ENCODE measurements at places on chromosomes 16 and 17.

DNA sequence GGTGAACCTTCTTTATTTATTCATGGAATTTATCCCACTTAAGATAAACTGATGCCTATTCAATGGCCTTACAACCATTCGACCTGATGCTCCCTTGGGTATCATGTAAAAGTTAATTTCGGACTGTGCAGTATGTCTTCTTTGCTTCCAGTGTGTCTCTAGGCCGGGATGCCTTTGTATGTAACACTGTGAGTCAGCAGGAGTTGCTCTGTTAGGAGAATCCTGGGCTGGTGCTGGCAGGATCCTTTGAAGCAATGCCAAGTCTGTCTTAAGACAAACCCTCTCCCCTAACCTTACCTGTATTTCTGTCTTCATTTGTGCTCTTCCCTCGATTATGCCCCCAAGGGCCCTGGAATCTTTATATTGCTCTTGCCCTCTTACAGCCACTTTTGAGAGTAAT, 37.9 kb upstream of the ABCA8 start:
- no peak for DNase-seq

DNA sequence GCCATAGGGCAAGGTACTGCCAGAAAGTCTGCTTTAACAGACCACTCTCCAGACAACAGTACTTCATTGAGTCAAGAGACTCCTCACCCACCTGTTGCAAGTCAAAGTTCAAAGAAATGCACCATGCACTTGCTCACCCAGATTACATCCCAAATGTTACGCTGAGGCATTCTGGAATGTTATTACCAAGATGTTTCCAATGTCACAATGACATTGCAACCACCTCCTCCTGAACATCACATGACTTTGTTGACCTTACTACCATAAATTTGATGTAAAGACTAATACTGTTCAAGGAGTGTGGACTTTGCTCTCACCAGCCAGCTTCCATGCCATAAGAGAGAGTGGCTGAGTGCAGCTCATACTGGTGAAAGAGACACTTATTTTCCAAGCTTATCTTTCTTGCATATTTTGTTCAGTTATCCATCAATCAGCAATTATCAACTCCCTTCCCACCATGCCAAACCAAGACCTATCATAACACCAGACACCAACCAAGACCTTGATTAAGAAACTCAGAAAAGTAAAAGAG, 58.5 kb upstream of the BCAR1 start:
- peak; percentile 99 for DNase-seq

DNA sequence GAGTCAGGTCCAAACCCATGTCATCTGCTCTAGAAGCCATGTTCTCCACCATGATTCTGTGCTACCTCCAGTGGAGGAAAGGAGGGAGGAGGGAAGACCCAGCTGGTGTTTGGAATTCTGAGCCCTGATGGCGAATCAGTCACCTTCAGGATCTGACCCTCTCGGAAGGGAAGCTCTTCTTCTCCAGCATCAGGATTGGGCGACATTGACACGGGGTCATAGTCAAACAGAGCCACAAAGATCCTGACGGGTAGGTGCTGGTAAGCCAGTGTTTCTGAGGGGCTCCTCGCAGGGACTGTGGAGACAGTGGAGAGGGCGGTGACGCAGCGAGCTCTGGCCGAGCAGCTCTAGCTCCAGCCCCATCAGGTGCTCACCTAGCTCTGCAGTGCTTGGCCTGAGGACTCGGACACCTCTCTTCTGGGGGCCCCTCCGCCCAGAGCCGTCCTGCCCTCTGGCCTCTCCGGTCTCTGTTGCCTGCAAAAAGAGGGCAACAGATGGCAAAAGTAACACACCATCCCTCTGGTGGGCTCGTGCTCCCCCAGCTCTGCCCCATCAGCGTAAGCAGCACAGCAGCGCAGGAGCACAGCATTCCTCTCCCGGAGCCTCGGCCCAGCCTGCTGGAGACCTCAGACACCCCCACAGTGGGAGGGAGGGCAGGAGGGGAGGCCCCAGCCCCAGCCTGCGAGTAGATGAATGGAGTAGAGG, 21.0 kb downstream of the TSPOAP1 start:
- DNase-seq, result no peak

DNA sequence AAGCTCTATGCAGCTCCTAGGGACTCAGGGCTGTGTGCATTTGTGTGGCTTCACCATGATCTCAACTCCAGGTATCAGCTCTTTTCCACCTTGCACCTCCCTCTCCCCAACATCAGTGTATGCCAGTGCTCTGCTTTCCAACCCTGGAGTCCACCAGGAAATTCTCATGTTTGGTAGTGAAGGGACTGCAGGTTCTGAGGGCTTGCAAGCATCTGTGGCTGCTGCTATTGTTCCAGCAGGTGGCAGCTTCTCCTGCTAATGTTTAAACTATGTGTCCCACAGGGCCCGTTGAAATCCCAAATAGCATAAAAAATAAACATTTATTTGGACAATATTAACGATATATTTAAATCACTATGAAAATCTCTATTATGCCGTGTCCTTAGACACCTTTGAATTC, 82.0 kb downstream of the RGS9 start:
- no peak for DNase-seq

DNA sequence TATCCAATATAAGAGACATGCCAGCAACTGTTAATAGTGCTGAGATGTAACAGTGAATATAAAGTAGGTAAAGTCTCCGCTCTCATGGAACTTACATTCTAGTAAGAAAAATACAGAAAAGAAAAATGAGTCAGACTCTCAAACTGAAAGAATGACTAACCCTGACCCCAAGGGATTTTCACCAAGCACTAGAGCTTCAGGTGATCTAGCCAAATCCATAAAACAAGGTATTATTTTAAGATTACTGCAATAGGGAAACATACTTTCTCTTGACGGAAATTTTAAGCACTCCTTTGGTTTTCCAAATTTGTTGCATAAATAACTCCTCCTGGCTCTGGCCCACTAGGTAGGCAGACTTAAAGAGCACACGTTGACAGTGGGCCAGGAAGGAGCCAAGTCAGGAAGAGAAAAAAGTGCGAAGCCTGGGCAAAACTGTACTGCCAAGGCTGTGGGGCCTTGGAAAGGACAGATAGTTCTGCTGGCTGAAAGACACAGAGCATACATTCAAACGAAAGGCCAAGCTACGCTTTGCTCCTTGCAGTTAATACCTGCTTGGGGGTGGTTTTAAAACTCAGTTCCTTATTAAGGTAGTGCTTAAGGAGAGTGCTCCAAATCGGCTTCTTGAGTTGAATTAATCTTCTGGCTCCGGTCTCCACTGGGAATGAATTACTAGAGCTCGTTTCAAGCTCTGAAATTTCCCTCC, 1.4 kb downstream of the GOT2 start:
- no peak for DNase-seq
